ENCODE measurements at places on chromosomes 2 and 18. TPM values are rescaled to one million over a fixed set of nuclear protein-coding genes. Genes with fewer than 3 reads are reported as not detected.

RAD51AP2 gene
- total RNA-seq: not detected

DNA sequence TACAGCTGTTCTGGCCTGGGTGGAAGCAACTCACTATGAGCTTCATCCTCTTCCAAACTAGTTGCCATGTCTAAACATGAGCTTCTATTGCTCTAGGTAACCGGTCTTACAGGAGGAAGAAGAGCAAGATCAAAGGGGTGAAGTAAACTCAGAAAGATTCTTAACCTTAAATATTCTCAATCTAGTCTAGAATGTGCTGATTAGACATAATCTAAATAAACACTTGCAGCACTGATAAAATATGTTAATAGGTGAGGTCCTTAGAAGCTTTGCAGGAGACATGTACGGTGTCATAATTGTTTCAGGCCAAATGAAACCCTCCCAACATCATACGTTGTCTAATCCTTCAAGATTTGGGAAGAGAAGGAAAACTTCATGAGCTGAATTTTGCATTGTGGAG is 431.6 kb upstream of the FSHR start:
- no peak for ATAC-seq

GRCh38 chr2:235398321-235398720 is 95.5 kb upstream of the AGAP1 start:
- no peak for ATAC-seq

DNA sequence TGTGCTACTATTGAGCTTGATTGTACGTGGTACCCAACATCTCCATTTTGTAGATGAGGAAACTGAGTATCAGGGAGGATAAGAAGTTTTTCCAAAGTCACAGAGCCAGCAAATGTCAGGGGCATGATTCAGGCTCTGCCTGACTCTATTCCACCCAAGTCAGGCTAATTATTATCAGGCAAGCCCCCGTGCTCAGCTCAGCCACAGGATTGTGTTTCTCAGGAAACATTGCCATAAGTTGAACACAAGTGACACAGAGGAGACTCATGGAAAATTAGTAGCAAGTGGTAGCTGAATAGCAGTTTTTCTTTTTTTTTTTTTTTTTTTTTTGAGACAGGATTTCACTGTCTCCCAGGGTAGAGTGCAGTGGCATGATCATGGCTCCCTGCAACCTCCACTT is 260.5 kb downstream of the C1D start:
- no peak for ATAC-seq

DNA sequence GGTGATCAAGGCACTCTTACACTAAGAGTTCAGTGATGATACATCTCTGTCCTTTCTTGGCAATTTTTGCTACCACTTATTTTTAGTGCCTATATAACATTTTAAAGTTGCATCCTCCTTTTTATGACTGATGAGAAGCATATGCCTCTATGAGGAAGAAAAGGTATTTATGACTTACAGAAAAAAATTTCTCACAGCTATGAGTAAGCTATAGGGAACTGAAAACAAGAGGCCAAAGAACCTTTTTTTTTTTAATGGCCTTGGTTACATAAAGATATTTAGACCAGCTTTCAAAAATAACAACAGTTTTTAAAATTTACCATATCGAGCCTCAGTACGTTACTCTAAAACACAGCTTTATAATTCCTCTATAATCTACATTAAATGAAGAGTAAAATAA is 21.3 kb downstream of the MBD5 start:
- ATAC-seq: no peak

GRCh38 chr2:143334837-143335236 is 205.6 kb downstream of the ARHGAP15 start:
- no peak for ATAC-seq

- ATAC-seq: peak; percentile 94
Measured at GRCh38 chr2:230225486-230225885, at the start of gene SP140. Gene SP140 (plus strand): TSS chr2:230225736. CDS start chr2:230225845, 109 bp downstream.

DNA sequence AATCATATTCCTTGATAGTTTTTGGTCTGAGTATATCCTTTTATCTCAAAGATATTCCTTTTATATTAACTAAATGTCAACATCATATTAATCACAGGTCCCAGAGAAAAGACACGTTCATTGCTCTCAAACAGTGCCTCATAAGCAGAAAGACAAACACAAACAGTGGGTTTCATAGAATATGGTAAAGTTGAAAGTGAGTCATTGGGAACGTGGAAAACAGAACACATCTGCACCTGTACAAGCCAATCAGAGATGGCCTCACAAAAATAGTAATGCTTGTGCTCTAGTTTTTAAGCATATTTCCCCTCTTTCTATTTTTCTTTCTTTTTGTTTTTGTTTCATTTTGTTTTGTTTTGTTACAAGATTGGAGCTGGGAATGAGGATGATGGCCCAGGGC is 328.4 kb upstream of the MAP2 start:
- ATAC-seq: no peak

- ATAC-seq: peak; percentile 77
Measured at GRCh38 chr2:27262379-27263286, at the start of gene SLC30A3. Gene SLC30A3 (minus strand): TSS chr2:27263047. CDS start chr2:27262906, 141 bp downstream.

SLC16A14 gene
- total RNA-seq: not detected

- no peak for ATAC-seq
Measured at GRCh38 chr2:238096311-238097011, 3.7 kb upstream of the ESPNL start.

DNA sequence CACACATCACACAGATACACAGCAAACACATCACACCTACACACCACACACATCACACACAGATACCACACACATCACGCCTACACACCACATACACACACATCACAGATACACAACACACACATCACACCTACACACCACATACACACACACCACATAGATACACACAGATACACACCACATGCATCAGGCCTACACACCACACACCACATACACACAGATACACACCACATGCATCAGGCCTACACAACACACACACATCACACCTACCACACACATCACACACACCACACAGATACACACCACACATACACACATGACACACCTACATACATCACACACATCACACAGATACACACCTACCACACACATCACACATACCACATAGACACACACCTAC is 158.8 kb downstream of the NDUFA10 start:
- no peak for ATAC-seq

GRCh38 chr2:172215172-172215935 is 112.7 kb upstream of the DLX2 start:
- no peak for ATAC-seq

DNA sequence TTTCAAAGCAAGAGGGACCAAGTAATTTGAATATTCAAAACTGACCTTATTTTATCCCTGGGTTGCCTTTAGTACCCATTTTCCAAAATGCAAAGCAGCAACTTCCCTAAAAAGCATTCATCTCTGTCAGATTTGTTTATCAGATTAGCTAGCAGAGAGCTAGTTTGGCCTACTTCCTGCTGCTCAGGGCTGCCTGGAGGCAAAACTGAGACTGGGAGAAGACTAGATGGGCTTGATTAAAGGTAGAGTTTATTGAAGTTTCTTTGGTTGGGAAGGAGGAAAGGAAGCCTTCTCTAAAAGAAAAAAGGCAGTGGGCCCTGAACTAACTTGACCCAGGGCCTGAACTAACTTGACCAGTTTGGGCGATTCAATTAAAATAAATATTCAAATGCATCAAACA is 426.1 kb upstream of the FAM98A start:
- ATAC-seq: no peak

DNA sequence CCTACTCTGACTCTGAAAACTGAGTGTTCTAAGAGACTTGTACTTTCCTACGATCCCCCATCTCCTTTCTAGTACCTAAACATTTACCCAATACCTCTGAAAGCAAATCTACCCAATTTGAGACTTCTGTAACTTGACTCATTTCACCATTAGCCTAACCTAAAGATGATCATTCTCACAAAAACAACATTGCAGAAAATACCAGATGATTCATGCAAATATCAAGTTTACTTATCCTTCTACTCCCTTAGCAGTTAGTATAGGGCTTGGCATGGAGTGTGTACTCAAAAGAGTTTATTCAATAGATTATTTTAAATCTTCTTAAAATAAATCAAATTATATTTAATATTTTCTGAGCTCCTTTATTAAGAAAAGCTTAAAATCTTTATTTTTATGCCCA is 89.6 kb downstream of the NR4A2 start:
- ATAC-seq: no peak

TUBA3E gene
- not detected for total RNA-seq

- no peak for ATAC-seq
Measured at GRCh38 chr18:31451625-31452024, 4.1 kb downstream of the DSG3 start.

WDR54 gene
- total RNA-seq: 85.8 TPM

- no peak for ATAC-seq
Measured at GRCh38 chr18:907115-907884, 2.6 kb downstream of the ADCYAP1 start.

DNA sequence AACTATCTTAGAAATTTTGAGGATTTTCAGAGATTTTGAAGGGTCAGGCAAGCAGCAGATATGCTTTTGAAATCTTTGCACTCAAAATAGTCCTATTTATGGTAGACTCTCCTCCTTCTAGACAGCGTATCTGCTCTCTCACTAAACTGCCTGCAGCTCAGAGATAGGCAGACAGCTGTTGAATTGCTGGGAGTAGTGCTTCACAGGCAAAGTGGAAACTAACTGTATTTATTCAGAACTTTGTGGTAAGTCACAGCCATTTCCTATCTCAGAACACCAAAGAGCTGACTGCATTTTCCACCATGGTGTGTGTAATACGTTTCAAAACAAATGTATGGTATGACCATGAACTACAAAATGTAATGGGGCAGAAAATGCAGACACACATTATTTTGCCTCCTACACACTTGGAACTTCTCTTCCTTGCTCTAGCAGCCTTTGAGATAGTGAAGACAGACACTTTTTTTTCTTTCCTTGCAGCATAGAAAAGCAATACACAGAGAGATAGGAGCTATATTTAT is 352.4 kb downstream of the LRP1B start:
- no peak for ATAC-seq

GRCh38 chr18:72675394-72675793 is 131.3 kb upstream of the CBLN2 start:
- no peak for ATAC-seq

RAB31 gene
- 0.08 TPM for total RNA-seq

DNA sequence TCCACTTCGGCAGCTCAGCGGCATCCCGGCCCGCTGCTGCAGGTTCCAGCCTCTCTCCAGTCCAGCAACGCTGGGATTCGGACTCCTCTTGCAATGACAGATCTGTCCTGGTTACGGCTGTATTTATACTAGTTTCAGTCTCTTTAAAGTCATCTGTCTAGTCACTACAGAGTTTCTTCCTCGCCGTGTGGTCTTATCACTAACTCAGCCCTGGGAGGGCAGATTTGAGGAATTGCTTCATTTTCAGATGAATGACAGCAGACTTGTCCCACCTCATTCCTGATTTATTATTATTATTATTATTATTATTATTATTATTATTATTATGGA is 2.2 kb downstream of the KLHL29 start:
- ATAC-seq: peak; percentile 8

DNA sequence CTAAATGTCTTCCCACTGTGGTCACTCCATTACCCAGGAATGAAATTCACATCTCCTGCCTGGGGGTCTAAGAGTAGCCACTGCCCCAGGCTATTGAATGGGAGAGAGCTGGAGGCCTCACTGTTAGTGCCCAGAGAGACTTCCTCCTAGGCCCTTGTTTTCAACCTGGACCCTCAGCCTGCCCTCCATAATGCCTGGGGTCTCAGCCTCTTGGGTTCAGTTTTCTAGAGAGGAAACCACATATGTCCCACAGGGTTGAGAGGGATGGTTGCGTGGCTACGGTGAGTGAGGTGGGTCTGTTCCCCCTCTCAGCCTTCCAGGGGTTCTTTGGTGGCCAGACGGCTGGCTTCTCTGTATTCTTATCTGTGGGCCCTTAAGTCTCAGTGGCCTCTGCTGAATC is 43.4 kb downstream of the SPATS2L start:
- ATAC-seq: no peak

KIF5C gene
- 33.1 TPM for total RNA-seq

GRCh38 chr2:189646521-189646920 is 14.7 kb upstream of the ASNSD1 start:
- ATAC-seq: no peak

GRCh38 chr18:55320424-55321264 is 267.3 kb downstream of the TCF4 start:
- no peak for ATAC-seq

SLC9A2 gene
- not detected for total RNA-seq

DNA sequence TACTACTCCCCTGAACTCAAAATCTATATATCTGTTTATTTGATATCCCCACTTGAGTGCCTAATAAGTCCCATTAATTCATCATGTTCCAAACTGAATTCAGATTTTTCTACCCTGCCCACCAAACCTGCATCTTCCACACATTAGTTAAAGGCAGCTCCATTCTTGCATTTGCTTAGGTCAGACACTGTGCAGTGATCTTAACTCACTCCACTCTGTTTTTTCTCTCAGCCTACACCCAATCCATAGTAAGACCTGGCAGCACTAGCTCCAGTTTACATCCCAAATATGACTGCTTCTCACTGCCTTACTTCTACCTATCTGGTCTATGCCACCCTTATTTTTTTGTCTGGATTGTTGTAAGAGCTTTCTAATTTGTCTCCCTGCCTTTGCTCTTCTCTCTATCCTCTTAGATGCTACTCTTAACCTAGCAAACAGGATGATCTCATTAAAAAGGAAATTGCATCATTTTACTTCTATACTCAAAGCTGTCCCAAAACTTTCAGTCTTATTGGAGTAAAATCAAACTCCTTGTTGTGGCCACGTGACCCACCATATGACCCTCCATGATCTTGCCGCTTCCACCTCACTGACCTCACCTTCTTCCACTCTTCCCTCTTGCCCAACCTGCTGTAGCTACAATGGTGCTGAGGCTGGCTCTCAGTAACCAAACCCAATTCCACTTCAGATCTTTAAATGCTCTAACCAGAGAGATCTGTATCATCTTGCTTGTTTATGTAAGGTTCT is 274.9 kb upstream of the FANCL start:
- ATAC-seq: no peak

DNA sequence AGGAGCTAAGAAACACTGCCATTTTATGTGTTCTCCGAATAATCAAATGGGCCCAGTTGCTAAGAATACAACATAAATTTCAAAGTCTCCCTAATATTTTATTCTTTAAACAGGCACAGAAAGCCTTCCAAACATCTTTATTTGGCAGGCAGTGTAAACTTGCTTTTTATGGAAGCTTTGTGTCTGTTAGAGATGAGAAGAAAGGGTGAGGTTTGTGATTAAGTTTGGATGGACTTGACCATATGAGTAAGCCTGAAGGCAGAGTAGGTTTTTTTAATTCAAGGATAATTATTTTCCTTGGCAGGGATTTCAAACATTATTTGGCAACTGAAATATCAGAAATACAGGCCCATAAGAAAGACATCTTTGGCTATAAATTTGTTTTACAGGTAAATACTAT is 62.9 kb downstream of the COX7A2L start:
- no peak for ATAC-seq

FAP gene
- not detected for total RNA-seq

POTEJ gene
- not detected for total RNA-seq

DNA sequence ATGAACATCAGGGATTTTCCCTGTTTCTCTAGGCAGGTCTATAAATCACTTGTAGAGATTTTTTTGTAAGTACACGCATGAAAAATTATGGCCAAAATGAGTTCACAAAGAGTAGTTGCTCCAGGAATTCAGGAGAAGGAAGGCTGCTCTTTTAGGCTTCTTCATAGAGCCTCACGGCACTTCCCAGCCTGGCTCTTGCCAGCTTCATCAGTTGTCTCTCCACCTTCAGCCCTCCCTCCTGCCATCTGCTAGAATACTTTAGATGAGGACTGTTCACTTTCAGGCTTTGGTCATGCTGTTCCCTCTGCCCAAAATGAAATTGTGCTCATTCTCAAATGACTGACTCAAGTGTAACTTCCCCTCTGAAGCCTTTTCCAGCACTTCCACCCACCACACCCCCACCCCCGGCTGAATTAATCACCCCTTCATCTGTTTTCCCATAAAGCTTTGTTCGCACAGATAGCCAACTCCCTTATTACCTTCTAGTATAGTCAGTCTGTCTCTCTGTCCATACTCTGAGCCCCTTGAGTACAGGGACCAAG is 1.8 kb upstream of the ABCA12 start:
- ATAC-seq: no peak

Data from activated T-helper 17 cell treated with anti-CD3 and anti-CD28 coated beads, Interleukin-2, amount 50 U/mL, for 72 hours (primary cell).